Suppressor macrophage (primary cell): ENCODE measurements at places on chromosomes 5 and 9.

DNA sequence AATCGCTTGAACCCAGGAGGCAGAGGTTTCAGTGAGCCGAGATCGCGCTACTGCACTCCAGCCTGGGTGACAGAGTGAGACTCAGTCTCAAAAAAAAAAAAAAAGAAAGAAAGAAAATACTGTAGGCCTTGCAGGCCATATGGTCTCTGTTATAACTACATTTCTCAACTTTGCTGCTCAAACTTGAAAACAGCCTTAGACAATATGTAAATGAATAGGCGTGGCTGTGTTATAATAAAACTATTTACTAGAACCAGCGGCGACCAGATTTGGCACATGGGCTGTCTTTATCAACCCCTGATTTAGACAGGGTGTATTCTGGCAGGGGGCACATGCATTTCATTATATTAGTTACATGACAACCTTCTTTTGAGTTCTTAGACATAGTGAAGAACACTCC is 130.0 kb downstream of the C9orf152 start:
- DNase-seq: no peak

DNA sequence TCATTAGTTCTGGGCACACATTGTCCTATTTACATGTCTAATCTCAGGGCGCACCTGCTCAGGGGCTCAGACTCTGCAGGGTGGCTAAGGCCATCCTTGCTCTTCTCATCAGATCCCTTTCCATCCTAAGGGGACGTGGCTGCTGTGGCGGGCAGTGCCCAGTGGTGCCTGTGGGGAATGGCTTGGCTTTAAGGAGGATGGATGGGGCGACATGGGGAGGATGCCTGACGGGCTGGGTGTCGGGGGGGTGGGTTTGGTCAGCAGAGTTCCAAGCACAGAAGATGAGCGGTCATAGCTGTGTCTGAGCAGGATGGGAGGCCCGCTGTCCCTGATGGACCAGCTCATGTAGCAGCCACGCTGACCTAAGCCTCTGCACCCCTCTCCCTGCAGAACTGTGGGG is 40.9 kb upstream of the SUSD3 start:
- no peak for DNase-seq

DNA sequence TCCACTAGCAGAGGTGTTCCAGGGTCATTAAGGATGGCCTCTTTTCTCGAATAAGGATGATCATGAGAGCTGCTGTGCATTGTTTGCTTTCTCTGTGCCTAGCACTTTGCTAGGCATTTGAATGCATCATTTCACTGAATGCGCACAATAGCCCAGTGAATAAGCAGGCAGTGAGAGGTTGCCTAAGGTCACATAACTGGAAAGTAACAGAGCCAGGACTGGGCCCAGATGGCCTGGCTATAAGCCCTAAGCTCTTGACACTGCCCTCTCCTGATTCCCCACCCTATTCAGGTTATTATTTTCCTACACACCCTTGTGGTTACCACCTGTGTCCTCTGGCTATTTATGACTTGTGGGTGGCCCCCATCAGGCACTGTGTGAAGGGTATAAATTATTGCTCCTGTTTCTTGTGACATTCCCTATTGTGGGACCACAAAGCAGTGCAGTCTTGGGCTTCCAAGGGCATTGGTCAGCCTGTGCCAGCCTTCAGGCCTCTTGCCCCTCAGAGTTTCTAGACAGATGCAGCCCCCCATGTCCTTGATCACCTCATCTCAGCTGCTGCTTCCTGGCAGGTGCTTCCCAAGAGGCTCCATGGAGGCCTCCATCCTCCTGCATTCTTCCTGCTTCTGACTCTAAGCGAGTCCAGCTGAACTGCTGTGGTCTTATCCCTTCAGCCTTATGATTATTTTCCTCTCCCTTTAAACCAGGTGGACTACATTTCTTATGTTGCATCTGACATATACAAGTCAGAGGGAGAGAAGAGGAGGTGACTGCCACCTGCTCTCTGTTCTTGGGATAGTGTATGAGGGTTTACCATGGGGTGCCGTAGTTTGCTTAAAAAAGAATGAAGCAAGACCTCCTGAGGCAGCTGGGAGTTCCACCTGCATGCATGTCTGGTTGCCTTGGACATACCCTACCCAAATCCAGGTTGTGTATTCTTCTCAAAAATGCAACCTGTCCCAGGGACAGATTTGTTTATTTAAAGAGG is 47.6 kb downstream of the ANGPTL2 start:
- DNase-seq: no peak

DNA sequence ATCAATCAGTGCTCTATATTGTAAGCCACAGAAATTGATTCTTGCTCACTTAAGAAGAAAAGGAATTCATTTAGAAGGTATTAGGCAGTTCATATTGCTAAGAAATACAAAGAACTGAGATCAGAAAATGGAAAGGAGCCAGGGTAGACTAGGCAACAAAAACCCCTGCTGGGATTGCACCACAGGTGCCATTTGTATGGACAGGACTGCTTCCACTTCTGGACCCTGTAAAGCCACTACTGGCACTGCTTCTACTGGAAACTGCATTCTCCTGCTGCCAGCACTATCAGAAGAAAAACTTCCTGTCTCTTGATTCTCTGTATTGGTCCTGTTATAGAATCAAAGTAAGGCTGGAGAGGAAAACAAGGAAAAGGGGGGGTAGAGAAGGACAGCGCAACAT is 45.9 kb downstream of the CERT1 start:
- no peak for DNase-seq

GRCh38 chr5:88892669-88893068 is 9.7 kb upstream of the MEF2C start:
- no peak for DNase-seq

DNA sequence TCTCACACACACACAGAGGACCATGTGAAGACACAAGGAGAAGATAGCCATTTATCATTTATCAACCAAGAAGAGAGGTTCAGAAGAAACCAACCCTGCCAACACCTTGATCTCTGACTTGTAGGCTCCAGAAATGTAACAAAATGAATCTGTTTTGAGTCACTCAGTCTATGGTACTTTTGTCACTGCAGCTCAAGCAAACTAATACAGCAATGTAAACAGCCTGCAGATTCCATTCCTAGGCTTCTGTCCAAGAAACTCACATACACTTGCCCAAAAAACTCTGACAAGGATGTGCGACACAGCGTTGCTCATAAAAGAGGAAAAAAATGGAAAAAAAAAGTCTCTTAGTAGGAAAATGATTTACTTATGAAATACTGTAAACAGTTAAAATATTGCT is 33.4 kb downstream of the TRIM36 start:
- DNase-seq: no peak

DNA sequence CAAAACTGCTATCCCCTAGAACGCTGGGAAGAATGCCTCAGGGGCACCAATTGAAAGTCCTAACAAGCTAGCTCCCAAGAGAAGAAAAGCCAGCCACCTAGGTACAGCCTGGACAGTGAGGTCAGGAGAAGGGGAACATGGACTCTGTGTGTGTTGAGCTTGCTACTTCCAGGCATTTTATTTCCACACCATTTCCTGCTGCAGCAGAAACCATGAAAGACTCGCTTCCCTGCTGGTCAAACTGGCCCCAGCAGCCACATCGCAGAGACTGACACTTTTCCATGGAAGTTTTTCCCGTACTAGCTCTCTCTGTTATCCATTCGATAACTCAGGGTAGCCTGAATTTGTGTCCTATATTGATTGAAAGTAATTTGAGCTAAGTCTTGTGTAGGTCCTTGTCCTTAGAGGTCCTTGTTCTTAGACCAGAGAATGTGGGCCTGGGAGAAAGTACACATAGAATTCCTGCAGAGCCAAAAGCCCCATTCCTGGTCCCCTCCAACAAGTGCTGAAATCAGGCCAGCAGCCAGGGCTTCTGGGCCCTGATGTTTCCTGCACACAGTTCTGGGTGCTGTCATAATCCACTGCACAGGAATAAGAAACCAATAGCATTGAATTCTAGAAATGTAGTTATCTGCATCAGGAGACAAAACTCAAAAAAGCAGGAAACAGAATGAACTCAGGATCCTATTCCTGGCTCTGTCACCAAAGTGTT is 96.6 kb downstream of the BRINP1 start:
- no peak for DNase-seq

DNA sequence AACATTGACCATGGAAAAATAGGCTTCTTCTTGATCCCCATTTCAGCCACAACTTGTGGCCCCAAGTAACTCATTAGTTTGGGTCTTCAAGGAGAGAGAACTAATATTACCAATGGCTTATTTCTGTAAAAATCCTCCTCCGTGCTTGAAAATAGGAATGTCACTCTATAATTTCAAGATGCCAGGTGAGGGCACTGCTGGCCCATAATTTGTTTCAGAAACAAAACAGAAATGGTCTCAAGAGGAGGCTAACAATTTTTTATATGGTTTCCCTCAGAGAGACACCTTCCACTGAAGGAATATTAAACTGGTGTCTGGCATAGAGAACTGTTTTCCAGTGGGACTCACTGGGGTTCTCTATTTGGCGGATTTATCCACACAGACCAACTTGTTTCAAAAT is 437.0 kb upstream of the TRPC7 start:
- DNase-seq: no peak

DNA sequence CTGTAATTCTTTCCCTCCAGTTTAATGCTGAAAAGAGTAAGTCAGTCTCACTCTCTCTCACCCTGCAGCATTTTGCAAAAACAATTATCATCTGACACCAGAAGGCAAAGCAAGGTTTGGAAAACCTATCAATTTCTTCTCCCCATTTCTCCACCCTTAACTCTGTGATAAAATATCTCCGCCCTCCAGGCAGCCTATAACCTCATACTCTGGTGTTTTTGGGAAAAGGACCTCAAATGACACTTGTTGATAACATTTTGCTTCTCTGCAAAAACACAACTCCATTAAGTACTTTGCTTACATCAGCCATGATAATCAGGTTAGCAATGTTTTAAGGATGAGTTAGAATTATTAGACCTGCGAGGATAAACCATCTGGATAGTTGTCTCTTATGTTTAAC is 2.3 kb downstream of the ANKH start:
- DNase-seq: no peak
